ENCODE measurements at places on chromosomes 11 and 22.

DNA sequence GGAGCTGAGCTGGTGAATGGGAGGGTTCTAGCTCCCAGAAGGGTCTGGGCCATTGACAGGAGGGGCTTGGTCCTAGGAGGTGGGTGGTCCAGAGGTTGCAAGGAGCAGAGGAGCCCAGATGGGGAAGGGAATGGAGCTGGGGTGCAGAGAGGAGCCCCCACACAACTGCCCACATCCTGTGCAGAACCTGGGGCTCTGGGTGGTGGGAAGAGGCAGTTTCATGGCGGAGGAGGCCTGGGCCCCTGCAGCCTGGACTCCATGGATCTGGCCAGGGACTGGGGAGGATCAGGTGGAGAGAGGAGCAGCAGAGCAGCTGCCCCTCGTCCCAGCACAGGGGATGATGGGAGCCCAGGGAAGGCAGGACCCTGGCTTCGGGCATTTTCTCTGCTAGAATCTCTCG is 963 bp upstream of the ADORA2A start:
- H3K27ac ChIP-seq, result peak overlapping the region; percentile 87
- no peaks in the 10 kb centered on the region for H3K36me3 ChIP-seq
- no peaks in the 10 kb centered on the region for H3K27me3 ChIP-seq
- peaks cover 84% of the 10 kb centered on the region for H3K4me1 ChIP-seq
- peak overlapping the region; percentile 89 for H3K4me3 ChIP-seq

- no peaks in the 10 kb centered on the region for H3K27me3 ChIP-seq
- H3K27ac ChIP-seq, result no peak overlapping the region
- no peaks in the 10 kb centered on the region for H3K36me3 ChIP-seq
- H3K4me3 ChIP-seq, result no peak overlapping the region
These were observed 1.1 kb upstream of the CNGA4 start for GRCh38 chr11:6237761-6238302.

GRCh38 chr11:104333977-104334376 is 170.0 kb upstream of the PDGFD start:
- H3K27ac ChIP-seq, result no peak overlapping the region
- peaks cover 12% of the 10 kb centered on the region for H3K4me1 ChIP-seq
- no peaks in the 10 kb centered on the region for H3K36me3 ChIP-seq
- H3K27me3 ChIP-seq, result no peaks in the 10 kb centered on the region
- no peak overlapping the region for H3K4me3 ChIP-seq

GRCh38 chr11:101445761-101446160 is 138.0 kb downstream of the TRPC6 start:
- no peaks in the 10 kb centered on the region for H3K36me3 ChIP-seq
- no peak for DNase-seq
- no peaks in the 10 kb centered on the region for H3K27me3 ChIP-seq
- peaks cover 34% of the 10 kb centered on the region for H3K4me1 ChIP-seq
- no peak overlapping the region for H3K27ac ChIP-seq
- H3K4me3 ChIP-seq, result no peak overlapping the region

GRCh38 chr11:7694235-7694634 is 12.0 kb downstream of the OVCH2 start:
- peak overlapping the region; percentile 24 for H3K4me3 ChIP-seq
- no peaks in the 10 kb centered on the region for H3K36me3 ChIP-seq
- peaks cover 39% of the 10 kb centered on the region for H3K27me3 ChIP-seq
- no peak for DNase-seq
- H3K4me1 ChIP-seq, result no peaks in the 10 kb centered on the region
- no peak overlapping the region for H3K27ac ChIP-seq

DNA sequence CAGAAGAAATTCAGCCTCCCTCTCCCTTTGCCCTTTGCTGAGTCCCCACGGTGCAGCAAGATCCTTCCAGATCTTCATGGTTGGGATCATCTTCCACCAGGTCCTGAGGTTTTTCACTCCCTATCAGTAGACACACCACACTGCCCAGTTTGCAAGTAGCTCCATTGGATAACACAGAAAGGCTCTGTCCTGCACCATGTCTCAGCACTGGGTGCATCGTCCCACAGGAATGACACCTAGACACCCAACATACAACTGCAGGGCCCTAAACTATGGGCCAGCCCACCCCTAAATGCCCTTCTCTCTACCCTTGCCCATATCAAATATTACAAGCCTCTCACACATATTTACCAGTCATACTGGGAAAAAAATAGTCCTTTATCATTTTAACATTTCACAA is 9.4 kb downstream of the KLHL22 start:
- no peak overlapping the region for H3K27ac ChIP-seq
- H3K4me1 ChIP-seq, result peaks cover 25% of the 10 kb centered on the region
- no peak overlapping the region for H3K4me3 ChIP-seq
- no peaks in the 10 kb centered on the region for H3K27me3 ChIP-seq
- no peak for DNase-seq

DNA sequence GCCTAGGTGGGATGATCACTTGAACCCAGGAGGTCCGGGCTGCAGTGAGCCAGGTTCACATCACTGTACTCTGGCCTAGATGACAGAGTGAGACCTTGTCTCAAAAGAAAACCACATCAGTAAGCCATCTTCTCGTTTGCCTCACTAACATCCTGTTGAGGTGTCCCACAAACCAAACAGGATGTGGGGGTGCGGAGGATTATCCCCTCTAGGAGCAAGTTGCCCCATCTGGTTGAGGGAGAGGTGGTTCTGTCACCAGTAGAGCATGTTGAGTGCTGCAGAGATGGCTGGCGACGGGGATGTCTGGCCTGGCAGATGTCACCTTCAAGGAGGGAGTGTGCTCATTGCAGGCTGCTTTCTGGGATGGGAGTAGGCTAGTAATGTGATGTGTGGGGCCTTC is 72.4 kb downstream of the ZNRF3 start:
- no peaks in the 10 kb centered on the region for H3K36me3 ChIP-seq
- H3K4me3 ChIP-seq, result no peak overlapping the region
- peaks cover 51% of the 10 kb centered on the region for H3K4me1 ChIP-seq
- DNase-seq, result no peak
- H3K27ac ChIP-seq, result no peak overlapping the region

DNA sequence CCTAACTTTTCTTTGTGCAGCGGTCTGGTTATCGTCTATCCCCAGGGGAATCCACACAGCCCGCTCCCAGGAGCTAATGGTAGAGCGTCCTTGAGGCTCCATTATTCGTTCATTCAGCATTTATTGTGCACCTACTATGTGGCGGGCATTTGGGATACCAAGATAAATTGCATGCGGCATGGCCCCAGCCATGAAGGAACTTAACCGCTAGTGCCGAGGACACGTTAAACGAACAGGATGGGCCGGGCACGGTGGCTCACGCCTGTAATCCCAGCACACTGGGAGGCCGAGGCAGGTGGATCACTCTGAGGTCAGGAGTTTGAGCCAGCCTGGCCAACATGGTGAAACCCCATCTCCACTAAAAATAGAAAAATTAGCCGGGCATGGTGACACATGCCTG is 11.2 kb downstream of the TMEM121B start:
- no peak overlapping the region for H3K4me3 ChIP-seq
- no peaks in the 10 kb centered on the region for H3K27me3 ChIP-seq
- no peaks in the 10 kb centered on the region for H3K4me1 ChIP-seq
- H3K27ac ChIP-seq, result no peak overlapping the region

- no peaks in the 10 kb centered on the region for H3K4me1 ChIP-seq
- DNase-seq, result no peak
- H3K36me3 ChIP-seq, result no peaks in the 10 kb centered on the region
- no peak overlapping the region for H3K27ac ChIP-seq
These were observed 84.9 kb upstream of the TRIM77 start for GRCh38 chr11:89625171-89625570.

DNA sequence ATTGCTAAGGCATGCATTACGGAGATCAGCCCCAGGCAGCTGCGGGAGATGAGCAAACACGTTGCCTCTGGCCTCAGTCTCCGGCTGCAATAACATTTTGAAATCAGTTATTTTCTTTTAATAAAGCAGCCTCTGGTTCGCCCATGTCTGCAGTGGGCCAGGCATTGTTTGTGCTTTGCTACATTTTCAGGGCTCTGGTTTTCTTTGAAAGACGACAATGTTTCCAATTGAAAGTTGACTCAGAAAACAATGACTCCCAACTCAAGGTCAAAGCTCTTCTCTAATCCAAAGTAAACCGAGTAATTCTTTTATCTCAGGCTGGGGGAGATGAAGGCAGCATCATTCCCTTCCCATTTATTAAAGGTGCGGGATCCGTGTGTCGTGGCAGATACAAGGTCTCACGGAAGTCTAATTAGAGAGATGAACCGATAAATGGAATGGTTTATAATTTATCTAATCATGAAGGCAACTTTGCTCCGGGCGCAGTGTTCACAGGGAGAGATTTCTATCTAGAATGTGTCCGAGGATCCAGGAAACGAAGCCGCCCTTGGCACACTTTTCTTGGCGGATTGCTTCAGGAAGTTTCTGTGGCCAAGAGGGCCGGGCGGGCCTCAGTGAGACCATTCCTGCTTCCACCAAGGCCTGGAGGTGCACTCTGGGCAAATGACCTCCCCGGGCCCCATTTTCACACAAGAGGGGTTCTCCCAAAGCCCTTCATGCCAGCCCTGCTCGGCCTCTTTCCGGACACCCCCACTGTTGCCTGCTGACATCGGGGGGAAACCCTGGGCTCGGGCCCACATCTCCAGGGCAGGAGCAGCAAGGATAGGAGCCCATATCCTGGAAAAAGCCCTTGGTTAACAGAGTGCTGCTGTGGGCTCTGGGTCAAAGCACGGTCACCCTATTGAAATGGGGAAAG is 811.4 kb downstream of the BRD1 start:
- no peak for DNase-seq
- H3K4me3 ChIP-seq, result no peak overlapping the region
- peak overlapping the region; percentile 85 for H3K27ac ChIP-seq
- peaks cover 20% of the 10 kb centered on the region for H3K4me1 ChIP-seq

GRCh38 chr11:125228993-125229392 is 64.4 kb downstream of the PKNOX2 start:
- H3K4me3 ChIP-seq, result no peak overlapping the region
- H3K4me1 ChIP-seq, result peaks cover 10% of the 10 kb centered on the region
- no peaks in the 10 kb centered on the region for H3K36me3 ChIP-seq
- no peaks in the 10 kb centered on the region for H3K27me3 ChIP-seq
- no peak overlapping the region for H3K27ac ChIP-seq

GRCh38 chr11:116310698-116311097 is 462.1 kb downstream of the BUD13 start:
- H3K27ac ChIP-seq, result no peak overlapping the region
- no peaks in the 10 kb centered on the region for H3K36me3 ChIP-seq
- H3K27me3 ChIP-seq, result peaks cover 7% of the 10 kb centered on the region
- no peak for DNase-seq
- no peak overlapping the region for H3K4me3 ChIP-seq
- peaks cover 14% of the 10 kb centered on the region for H3K4me1 ChIP-seq

GRCh38 chr11:112016088-112016764 is 9.0 kb upstream of the DLAT start:
- peak overlapping the region; percentile 83 for H3K27ac ChIP-seq
- no peak overlapping the region for H3K4me3 ChIP-seq
- DNase-seq, result no peak
- no peaks in the 10 kb centered on the region for H3K27me3 ChIP-seq
- peaks cover 12% of the 10 kb centered on the region for H3K36me3 ChIP-seq

DNA sequence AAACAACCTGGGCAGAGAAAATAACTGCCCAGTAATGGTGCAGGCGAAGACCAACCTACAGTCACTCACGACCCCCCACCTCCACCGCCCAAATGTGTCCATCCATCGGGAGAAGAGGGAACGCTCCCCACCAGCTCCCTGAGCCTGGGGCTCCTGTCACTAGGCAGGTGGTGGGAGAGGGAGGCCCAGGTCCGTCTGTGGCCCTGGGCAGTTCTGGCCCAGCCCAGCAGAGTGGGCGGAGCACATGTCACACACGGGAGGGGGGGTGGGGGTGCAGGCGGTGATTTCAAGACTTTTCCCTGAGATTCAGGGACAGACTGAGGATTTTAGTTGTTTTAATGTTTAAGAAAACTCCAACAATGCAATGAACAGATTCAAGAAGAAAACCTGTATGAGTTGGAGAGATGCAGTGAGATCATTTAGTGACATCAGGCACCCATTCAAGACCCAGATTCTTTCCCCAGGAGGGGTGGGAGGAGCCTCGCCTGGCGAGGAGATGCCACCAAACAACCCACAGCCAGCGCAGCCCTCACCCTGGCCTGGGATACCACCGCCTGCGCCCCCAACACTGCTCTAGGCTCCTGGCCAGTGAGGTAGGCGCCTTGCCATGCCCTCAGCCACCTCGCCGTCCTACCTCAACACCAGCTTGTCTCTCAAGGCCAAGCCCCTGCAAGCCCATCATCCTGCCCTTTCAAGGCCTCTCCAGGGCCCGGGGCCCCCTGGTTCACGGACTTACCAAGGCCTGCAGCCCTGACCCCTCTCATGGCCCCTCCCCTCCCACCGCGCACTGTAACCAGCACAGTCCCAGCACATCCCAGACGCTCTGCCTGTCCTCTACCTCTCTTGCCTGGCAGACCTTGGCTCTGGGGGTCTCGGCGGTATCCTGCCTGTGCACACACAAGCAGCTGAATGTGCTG is 36.8 kb downstream of the TBX1 start:
- peaks cover 7% of the 10 kb centered on the region for H3K36me3 ChIP-seq
- H3K27ac ChIP-seq, result no peak overlapping the region
- no peaks in the 10 kb centered on the region for H3K27me3 ChIP-seq
- peaks cover 11% of the 10 kb centered on the region for H3K4me1 ChIP-seq

DNA sequence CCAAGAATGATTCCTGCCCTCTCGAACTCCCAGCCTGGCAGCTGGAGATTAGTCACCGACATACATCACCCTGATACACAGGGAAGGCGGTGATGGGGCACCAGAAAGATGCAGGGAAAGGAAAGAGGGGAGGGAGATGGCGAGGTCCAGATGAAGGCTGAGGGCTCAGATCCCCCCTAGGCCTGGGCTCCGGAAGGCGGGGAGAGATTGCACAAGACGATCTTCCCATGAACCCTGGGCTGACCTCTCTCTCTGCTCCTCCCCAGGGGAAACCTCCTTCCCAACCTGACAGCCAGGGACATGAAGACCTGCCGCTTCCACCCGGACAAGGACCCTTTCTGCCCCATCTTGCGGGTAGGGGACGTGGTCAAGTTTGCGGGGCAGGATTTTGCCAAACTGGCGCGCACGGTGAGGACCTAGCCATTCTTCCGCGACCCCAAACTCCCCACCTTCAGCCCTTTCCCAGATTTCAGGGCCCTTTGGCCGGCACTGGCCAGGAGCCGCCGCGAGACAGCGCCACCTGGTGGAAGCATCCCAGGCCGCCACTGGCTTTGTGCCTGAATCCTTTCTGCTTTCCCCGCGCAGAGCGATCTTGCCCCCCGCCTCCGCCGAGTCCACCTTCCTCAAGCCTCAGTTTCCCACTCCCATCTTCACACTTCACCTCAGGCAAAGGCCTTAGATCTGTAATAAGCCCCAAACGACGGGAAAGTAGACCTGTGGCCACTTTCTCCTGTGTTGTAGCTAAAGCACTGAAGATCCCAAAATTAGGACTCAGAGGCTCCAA is 11.5 kb downstream of the P2RX3 start:
- H3K27me3 ChIP-seq, result no peaks in the 10 kb centered on the region
- no peaks in the 10 kb centered on the region for H3K36me3 ChIP-seq
- peak; percentile 73 for DNase-seq
- peak overlapping the region; percentile 29 for H3K4me3 ChIP-seq
- H3K27ac ChIP-seq, result peak overlapping the region; percentile 68
